NCI-H446 treated with DMSO at 0.1 percent for 48 hours (cell line): ENCODE measurements at places on chromosomes 1 and 21.

GRCh38 chr1:206748348-206749030 lies 22.1 kb upstream of the IL19 start:
- DNase-seq = no peak

- no peak for DNase-seq
These were observed 302.8 kb upstream of the ADAMTS5 start for GRCh38 chr21:27269644-27270043.

- no peak for DNase-seq
These were observed 396.4 kb upstream of the VAMP3 start for GRCh38 chr1:7374563-7375160.

DNA sequence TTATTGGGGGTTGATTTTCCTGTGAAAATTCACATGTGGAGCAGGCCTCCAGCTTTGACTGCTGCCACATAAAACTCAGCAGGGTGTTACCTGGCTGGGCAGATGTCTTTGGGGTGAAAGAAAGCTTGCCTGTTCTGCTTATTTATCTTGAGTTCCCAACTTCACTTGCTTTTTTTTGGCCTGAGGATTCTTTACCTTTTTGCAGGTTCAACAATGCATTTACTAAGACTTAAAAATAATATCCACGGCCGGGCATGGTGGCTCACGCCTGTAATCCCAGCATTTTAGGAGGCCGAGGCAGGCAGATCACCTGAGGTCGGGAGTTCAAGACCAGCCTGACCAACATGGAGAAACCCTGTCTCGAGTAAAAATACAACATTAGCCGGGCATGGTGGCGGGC lies 509.1 kb downstream of the KIF26B start:
- DNase-seq = no peak

DNA sequence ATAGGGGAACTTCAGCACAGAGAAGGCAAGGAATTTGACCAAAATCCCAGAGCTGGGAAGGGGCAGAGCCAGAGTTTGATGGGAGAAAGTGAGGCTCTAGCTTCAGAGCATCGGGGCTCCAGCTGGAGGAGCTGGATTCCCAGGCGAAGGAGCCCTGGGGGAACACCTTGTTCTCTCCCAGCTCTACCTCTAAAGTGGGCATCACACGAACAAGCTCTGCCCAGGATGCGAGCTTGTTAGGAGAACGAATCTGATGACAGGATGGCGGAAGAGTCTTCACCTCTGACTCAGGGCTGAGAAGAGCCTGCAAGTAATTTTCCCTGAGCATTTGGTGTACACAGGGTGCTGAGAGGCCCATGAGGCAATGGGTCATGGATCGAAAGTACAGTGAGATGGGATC lies 22.0 kb downstream of the TNNT2 start:
- no peak for DNase-seq

DNA sequence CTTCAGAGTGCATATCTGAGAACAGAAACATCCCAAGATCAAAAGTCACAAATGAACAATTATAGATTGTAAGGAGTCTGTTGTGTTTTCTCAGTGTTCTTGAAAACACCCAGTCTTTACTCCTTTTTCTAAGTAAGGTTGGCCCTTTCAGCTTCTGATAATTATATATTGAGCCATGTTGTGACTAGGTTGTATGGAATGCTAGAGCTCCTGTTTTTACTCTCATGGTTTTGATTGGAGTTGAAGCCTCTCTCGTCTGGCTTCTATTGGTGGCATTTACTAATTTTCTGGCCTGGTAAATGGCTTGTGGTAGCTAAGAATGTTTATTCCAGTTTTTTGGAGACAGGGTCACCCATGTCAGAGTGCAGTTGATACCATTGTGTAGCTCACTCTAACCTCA lies 84.7 kb downstream of the NDUFS5 start:
- DNase-seq = no peak

DNA sequence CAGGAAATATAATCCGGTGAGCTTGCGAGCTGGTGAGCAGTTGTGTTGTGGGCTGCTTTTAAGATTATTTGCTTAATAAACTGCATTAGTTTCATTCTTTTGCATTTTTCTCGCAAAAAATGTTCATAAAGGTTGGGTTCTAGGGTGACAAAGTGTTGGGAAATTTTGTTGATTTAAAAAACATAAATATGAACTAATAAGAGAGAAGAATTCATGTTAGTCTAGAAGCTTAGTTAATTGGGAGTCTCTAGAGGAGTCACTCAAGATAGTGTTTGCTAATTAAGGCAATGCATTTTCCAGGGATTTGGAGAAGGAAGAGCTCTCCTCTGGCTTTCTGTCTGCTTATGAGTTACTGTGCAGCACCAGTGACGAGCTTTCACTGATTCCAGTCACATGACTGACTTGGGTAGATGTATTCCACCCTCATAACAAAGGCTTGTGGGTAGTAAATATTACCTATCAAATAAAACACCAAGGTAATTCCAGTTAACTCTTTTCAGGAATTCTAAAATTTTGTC lies 417.0 kb downstream of the PTBP2 start:
- DNase-seq = no peak

DNA sequence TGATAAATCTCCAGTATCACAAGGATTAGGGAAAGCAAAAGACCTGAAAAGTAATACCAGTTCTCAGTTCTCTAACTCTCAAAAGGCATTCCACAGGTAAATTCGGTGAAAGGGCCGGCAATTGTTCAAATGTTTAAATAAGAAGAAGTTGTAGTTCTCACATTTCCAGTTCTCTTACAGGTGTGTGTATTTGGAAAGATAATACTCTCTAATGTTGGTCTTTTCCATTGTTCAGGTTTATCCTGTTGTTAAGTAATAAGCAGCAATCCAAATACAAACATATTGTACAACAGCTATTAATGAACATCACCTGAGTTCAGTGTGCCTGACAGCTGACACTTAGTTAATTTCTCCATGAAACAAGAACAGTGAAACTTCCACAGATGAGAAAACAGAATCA lies 13.2 kb upstream of the PRKAB2 start:
- no peak for DNase-seq

GRCh38 chr1:245715291-245715701 lies 560.5 kb downstream of the KIF26B start:
- DNase-seq = no peak

GRCh38 chr1:191320062-191320461 lies 838.2 kb upstream of the RGS18 start:
- peak; percentile 73 for DNase-seq

DNA sequence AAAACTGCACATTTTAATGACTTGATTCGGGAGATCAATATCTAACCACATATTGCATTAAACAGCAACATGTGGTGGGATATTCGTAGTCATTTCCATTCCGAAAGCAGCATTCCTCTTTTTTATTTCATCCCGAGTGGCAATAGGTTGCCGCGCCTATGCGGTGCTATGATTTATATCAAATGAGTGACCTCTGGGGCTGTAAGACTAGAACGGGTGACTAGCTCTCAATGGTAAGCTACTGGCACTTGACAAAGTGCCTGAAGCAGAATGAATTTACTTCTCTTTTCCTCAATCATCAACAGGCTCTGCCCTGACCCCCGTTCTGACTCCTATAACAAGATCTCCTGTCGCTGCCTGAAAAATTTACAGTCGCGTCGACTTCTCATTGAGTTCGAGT lies 162.3 kb downstream of the ZNF281 start:
- no peak for DNase-seq

GRCh38 chr1:234529095-234529949 lies 50.3 kb upstream of the TARBP1 start:
- DNase-seq = no peak

DNA sequence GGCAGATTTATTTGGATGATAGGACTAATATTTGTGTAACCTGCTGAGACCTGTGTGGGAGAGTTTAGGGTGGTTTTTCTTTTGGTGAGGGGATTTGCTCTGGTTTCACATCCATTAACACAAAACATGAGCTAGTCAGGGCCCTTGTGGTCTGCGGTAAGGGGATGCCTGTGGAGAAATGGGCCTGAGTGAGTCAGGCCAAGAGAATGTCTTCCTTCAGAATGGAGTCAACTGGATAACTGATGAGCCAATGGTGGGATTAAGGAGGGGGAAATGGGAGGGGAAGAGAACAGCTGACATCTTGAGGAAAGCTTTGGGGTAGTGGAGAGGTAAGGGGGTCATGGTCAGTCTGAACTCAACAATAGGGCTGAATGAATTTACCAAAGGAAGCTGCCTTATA lies 13.9 kb downstream of the WNT2B start:
- DNase-seq = no peak

DNA sequence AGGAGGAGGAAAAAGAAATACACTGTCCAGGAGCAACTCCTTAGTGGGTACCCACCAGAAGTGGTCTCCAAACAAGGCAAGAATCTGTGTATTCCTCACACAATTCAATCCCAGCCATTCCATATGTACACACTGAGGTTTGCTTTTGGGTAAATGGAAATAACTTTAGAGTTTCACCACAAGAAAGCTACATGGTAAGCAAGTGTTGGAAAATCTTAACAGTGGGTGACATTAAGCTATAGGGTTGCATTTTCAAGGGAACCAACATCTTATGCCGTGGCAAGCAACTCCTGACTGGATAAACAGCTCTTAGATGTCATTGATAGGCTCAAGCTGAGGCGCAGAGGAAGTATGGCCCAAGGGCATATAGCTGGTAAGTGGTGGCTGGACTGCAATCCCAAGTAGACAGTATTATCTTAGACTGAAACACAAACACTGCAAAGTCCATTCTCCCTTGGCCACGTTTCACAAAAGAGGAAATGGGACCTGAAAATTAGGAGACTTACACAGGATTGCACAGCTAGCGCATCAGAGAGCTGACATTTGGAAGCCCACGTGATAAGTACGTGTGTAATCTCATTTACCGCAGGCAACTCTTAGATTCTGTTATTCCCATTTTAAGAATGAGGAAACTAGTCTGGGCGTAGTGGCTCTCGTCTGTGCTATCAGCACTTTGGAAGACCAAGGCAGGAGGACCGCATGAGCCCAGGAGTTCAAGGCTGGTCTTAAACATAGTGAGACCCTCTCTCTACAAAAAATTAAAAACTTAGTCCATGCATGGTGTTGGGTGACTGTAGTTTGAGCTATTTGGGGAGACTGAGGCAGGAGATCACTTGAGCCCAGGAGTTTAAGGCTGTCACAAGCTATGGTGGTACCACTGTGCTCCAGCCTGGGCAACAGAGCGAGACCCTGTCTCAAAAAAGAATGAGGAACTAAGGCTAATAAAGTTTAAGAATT lies 4.0 kb upstream of the BRWD1 start:
- no peak for DNase-seq

DNA sequence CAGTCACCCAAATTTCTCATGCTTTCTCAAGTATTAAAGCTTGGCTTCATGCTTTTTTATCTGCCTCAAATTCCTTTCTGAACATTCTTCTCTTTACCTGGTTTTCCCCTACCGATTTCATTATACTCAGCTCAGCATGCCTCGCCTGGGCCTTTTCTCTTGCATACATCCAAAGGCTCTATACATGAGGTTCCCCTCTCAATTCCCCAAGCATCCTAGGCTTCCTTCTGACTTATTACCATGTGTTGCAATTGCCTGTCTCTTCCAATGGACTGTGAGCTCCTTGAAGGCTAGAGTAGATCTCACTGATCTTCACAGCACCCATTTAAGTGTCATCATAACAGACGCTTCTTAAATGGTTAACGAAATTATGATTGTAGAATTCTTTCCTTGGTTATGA lies 24.1 kb upstream of the CYP4A22 start:
- no peak for DNase-seq

DNA sequence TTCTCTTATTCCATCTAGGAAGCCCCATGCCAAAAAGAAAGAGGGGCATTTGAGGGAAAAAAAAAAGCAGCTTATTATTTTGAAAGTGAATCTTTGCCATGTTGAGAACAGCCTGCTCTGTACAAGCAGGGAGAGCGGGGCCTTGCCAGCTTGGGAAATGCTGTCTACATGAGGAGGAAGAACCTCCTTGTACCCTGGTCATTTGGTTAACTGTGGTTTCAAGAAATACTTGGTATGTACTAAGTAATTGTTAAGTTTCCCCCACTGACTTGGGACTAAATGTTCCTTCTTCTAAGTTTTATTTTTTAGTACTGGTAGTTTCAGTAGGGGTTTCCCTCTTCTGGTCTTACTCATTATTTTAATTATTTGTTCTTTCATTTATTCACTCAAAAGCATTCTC lies 144.1 kb upstream of the HOOK1 start:
- no peak for DNase-seq

DNA sequence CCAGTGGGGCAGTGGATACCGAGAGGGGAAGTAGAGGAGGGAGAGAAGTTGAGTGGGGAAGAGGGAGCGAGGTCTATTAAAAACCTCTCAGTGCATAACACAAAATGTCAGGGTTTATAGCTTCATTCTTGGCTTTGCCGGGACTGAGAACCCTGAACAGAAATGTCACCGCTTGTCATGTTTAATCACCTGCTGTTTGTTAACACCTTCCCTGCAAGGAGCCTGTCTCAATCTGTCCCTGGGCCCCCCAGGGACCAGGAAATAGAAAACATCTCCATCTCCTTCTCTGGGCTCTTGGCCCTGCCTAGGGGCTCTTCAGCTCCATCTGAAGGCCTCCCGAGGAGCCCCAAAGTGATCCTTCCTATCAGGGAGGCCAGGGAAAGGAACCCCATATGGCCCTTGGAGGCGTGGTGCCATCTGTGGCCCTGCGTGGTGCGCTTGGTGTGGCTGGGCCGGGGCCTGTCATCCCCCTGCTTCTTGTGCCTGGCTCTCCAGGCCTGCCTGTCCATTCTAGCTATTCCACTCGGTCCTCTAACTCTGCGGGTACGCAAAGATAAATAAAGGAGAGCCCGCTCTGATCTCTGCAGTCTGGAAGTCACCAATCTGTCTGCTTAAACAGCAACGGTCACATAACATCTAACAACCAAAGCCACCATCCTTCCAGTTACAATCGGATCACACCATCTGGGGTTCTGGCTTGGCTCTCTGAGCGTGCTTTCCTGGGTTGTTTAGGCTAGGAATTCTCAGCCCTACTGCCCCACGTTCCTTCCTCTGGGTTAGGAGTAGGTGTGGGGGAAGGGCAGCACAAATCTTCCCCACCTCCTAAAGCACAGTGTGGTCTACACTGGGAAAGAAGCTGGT lies 113.8 kb downstream of the CASZ1 start:
- no peak for DNase-seq

- no peak for DNase-seq
These were observed 922 bp downstream of the PEX11B start for GRCh38 chr1:145917595-145917994.

DNA sequence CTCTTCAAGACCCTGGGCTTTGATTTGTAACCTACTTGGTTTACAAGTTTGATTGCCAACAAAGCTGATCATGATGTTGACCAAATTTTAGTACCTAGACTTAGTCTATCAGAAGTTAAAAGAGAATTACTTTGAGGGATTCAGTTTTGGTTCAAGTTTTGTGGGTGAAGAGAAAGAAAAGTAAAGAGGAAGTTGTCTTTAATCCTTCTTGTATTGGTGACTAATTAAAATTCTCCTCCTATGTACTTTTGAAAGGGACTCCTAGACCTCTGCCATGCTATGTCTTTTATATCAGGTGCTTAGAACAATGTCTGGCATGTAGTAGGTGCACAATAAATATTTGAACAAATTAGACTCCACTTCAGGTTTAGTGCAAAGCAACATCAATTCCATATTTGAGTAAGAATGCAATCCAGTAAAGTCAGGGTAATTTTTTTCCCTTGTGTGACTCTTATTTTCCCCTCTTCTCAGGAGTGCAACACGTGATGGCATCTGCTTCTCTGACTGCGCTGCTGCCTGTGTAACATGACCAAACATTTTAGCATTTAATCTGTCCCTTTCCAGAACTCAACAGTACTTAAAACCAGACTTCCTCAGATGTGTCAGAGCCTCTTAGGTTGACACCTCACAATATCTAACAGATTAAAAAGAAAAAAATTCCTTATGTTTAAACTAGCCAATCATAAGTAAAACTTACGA lies 41.1 kb upstream of the KCNQ4 start:
- DNase-seq = no peak
